ENCODE measurements at places on chromosomes 11 and 22.

- no peaks in the 10 kb centered on the region for H3K4me1 ChIP-seq
- no peaks in the 10 kb centered on the region for H3K36me3 ChIP-seq
- no peak overlapping the region for H3K4me3 ChIP-seq
- DNase-seq: no peak
- no peak overlapping the region for H3K27ac ChIP-seq
Observed at GRCh38 chr11:101686514-101686913, 102.7 kb upstream of the TRPC6 start.

- DNase-seq: no peak
- peaks cover 61% of the 10 kb centered on the region for H3K4me1 ChIP-seq
- H3K36me3 ChIP-seq: no peaks in the 10 kb centered on the region
- no peak overlapping the region for H3K4me3 ChIP-seq
- no peaks in the 10 kb centered on the region for H3K27me3 ChIP-seq
Observed at GRCh38 chr11:83054904-83055380, 16.8 kb downstream of the RAB30 start.

- H3K36me3 ChIP-seq: no peaks in the 10 kb centered on the region
- no peaks in the 10 kb centered on the region for H3K4me1 ChIP-seq
- DNase-seq: no peak
- no peak overlapping the region for H3K27ac ChIP-seq
- no peaks in the 10 kb centered on the region for H3K27me3 ChIP-seq
- no peak overlapping the region for H3K4me3 ChIP-seq
Observed at GRCh38 chr22:22076361-22076760, 93.8 kb upstream of the TOP3B start.

- no peak overlapping the region for H3K4me3 ChIP-seq
- H3K27me3 ChIP-seq: no peaks in the 10 kb centered on the region
- no peaks in the 10 kb centered on the region for H3K4me1 ChIP-seq
- H3K36me3 ChIP-seq: peaks cover 65% of the 10 kb centered on the region
- DNase-seq: no peak
Observed at GRCh38 chr22:20093418-20094196, 13.6 kb downstream of the DGCR8 start.
